NB4 (cell line): ENCODE measurements at places on chromosomes 2 and 18.

DNA sequence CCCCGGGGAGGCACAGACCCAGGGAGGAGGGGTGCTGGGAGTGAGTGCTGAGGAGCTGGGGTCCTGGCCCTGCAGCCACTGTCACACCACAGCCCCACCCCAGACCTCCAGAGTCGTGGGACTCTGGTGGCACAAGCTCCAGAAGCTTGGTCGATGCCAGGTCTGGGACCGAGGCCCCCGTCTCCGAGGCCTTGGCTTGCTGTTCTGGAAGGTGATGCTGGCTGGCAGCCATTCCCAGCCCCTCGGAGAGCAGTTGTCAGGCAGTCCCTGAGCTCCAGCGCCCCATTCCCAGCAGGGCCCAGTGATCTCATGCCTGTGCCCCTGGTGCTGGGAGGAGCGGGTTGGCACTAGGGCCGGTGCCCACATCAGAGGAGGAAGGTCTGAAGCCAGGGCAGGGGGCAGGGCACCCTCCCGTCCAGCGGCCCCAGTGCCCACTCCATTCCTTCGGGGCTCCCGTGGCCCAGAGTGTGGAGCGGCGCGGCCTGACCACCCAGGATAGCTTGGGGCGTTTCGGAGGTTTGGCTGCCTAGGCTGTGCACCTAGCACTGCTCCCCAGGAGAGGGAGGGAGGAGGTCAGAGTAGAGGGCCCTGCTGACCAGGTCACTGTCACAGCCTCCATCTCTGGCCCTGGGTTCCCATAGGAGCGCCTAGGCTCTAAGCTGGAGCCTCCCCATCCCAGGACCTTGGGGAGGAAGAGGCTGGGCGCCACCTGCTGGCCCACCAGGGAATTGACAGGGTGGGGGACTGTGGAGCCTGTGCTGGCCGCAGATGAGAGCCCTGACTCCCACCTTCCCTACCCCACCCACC lies 16.8 kb upstream of the ALPI start:
- DNase-seq: peak; percentile 56

- DNase-seq: peak; percentile 57
Measured at GRCh38 chr2:20223407-20224163, 1.3 kb downstream of the SDC1 start.

GRCh38 chr2:159748089-159748488 lies 35.8 kb downstream of the MARCHF7 start:
- no peak for DNase-seq

- no peak for DNase-seq
Measured at GRCh38 chr2:95350368-95350767, 52.1 kb upstream of the FAHD2A start.

DNA sequence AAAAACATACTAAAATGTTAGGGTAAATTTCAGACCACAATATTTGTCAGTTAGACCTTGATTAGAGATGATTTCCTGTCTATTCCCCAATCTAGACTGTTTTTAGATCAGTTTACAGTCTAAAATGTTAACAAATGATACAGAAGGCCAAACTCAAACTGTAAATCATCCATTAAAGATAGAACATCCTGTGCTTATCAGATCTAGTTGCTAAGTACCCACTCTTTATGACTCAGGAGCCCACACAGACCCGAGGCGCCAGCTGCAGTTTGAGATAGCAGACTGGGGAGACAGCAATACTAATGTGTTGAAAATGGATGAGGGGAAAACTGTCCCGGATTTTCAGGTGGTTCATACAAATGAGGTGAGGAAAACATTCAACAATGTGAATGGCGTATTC lies 113.3 kb downstream of the SCG2 start:
- DNase-seq: peak; percentile 43

GRCh38 chr2:60359569-60359968 lies 193.9 kb downstream of the BCL11A start:
- DNase-seq: no peak

DNA sequence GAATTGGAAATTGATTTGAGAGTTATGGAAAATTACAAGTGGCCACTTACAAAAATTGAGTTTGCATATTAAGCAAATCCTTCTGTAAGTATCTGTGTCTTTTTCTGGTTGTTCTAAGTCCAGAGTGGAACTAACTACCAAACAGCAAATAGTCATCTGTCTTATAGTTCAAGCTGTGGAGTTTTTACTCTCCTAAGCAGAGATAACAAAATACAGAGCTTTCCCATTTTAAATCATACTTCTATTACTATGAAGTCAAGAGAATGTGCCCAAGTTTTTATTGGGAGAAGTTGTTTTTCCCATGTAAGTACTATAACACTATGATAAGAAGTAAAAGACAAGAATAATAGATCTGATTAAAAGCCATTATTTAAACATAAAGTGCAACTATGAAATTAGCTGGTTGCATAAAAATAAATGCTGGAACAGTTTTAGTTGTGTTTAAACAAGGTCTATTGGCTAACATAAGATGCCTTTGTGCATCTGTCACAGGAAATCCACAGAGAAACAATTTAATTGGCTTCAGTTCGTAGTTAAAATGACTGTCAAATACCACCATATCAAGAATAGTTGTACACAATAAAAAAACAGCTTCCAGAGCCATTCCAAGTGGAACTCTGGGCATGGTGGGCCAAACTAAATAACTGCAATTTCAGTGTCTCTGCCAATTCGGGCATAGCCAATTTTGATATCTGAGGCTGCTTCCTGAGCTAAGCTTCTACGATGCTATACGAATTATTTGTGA lies 1467.4 kb upstream of the NXPH2 start:
- DNase-seq: no peak

DNA sequence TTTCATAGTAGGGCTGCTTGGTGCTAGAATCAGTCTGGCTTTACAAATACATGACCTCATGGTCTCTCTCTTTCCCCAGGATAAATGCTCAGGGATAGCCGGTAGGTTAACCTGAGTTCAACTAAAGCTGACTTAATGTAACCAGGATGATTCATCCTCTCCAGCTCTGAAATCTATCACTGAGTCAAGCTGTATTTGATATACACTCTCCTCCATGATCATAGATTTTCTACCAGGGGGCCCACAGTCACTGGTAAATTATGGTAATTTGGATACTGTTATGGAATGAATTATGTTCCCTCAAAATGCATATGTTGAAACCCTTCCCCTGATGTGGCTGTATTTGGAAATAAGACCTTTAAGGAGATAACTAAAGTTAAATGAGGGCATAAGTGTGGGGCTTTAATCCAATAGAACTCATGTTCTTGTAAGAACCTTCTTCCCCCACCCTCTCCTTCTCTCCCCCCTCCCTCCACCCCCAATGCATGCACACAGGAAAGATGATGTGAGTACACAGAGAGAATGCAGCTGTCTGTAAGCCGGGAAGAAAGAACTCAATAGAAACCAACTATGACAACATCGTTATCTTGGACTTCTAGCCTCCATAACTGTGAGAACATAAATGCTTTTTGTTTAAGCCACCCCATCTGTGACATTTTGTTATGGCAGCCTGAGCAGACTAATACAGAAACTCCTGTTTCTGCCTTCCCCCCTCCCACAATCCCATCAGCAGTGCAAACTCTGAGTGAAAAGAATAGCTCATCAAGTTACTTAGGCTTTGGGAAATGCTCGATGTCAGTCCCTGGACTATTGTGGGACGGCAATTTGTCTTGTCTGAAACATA lies 134.9 kb upstream of the KYNU start:
- no peak for DNase-seq

DNA sequence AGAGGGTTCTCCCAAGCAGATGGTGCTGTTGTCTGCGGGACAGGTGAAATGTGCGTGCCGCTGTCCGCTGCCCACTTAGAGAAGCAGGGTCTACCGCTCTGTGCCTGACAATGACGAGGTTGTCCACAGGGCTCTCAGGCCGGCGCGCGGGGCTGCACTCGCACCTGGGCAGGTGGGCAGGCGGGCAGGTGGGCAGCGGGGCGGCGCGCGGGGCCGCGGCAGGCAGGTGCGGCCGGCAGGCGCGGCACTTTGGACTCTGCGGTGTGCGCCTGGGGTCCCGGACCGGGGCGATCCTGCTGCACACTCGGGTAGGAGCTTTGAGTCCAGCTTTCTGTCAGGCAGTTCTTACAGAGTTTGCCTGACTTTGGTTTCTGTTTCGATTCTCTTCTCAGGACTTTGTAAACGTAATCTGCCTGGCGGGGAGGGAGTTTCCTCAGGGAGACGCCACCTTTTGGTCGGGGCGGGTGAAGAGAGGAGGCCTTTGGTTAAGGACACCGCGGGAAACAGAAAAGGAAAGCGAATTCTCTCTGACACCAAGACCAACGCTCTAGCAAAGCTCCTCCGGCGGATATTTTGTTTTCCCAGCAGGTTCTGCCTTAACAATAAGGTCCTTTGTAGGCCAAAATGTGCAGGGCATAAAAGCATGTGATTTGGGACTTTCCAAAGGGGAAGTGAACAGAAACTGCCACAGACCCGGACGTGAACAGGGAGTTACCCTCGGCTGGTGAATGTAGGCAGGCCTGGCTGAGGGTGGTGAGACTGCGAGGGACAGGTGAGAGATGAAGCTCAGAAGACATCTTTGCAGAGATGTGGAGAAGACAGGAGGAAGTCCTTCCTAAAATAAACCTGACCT lies at the start of gene IFIH1:
IFIH1 (minus strand) TSS at position 357 of the 853 bp plus-strand sequence. CDS start 377 bp downstream, outside the sequence.
- peak; percentile 93 for DNase-seq

- no peak for DNase-seq
Measured at GRCh38 chr2:134370655-134371445, 117.0 kb downstream of the MGAT5 start.

- DNase-seq: no peak
Measured at GRCh38 chr2:170076189-170076588, 101.8 kb upstream of the MYO3B start.

DNA sequence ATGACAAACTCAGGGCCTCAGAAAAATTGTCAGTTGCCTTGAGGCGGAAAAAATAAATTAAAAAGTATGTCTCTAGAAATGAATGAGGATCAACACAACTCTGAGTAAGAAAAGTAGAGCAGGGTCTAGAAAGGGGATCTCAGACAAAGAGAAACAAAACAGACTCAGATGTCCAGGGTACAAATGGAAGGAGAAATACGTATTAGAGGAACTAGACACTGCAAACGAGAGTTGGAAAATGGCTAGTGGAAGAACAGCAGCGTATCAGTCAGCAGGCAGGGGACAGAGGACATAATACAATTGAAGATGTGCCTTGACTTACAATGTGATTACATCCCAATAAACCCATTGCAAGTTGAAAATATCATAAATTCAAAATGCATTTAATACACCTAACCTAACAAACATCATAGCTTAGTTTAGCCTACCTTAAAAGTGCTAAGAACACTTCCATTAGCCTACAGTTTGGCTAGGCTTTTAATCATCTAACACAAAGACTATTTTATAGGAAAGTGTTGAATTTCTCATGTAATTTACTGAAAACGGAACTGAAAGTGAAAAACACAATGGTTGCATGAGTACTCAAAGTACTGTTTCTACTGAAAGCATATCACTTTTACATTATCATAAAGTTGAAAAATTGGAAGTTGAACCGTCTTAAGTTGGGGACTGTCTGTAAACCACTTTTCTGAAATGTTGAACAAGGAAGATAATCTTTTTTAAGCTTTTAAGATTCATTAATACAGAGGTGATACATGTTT lies 182.8 kb downstream of the NBAS start:
- DNase-seq: no peak

GRCh38 chr2:180630756-180631155 lies 349.6 kb upstream of the UBE2E3 start:
- DNase-seq: no peak

GRCh38 chr2:6934758-6935651 lies 17.8 kb downstream of the RNF144A start:
- peak; percentile 84 for DNase-seq

DNA sequence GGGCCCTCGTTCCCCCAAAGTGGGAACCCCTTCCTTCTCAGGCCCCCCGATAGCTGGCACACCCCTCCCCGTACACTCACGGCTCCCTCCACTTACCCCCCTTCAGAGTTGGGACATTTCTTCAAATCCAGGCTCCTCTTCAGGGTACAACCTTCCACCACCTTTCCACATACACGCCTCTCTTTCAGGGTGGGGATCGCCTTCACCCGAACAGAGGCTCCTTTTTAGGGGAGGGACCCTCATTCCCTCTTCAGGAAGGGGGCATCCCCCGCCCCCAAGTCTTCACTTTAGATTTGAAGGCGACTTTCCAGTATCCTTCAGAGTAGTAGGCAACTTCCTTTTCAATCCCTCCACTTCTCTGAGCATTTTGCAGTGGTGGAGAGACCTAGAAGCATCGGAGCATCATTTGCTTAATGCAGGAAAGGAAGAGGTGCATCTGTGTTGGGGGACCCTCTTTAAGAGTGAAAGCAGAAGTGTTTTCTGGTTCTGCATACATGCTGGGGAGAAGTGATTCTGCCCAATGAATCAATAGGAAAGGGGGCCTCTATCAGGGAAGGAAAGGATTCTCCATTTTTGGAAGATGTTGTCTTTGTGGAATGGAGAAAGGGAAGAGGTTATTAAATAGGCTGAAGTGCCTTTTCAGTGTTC lies 845 bp downstream of the EML4 start:
- peak; percentile 58 for DNase-seq

DNA sequence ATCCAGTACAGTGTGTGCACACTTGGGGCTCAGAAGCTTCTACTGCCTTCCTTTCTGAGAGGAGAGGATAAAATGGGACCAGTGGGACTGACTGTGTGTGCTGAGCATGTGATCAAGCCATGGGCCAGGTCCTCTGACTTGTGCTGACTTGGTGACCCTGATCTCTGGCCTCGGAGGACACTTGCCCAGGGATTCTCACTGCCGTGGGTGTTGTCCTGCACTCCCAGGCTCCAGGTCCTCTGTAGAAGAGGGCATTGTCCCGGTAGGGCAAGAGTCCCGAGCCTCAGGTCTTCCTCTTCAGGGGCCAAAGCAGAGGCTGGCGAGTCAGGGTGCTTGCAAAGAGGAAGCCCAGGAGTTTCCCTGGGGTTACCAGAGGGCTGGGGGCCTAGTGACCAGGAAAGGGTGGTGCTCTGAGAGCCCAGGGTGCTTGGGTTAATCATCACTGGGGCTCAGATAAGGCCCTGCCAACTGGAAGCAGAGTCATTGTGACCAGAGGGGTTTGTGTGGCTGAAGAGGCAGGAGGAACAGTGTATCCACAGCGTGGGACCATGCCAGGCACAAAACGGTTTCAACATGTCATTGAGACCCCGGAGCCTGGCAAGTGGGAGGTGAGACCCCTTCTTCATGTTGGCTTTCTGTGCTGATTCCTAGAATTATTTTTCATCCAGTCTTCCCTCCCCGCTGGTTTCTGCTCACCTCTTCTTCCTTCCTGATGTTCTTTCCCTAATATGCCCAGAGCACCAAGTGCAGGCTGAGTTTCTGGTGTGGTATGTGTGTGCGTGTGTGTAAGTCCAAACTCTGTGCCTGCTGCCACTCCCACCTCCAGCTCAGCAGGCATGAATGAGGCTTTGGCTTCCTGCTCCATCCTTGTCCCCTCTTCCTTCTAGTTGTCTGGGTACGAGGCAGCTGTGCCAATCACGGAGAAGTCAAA lies at the start of gene GCKR:
GCKR (plus strand) TSS at position 483 of the 931 bp plus-strand sequence; CDS start at position 549, 66 bp downstream.
- DNase-seq: peak; percentile 60

GRCh38 chr2:120647487-120647886 lies 88.2 kb upstream of the GLI2 start:
- no peak for DNase-seq
